ENCODE measurements at places on chromosomes 3 and 15. TPM values are rescaled to one million over a fixed set of nuclear protein-coding genes. Genes with fewer than 3 reads are reported as not detected.

Gene CPNE4
- not detected for total RNA-seq

Gene TM6SF1
- total RNA-seq = not detected

Gene WDR93
- 0.51 TPM for total RNA-seq

DNA sequence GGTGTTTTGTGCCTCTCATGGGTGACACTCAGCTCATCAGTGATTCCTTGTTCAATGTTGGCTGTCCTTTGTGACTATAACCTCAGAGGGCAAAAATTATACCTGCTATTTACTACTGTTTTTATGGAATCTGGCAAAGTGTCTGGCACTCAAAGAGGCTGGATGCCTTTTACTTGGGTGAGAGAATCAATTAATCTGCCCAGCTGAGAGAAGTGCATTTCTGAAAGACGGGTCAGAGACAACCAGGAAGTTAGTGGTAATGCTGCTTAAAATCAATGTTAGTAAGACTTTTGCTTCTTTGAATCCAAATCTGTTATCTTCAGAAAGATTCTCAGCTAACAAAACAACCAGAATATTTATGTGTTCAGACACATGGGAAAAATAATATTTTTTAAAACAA, 436.2 kb upstream of the SUCLG2 start:
- DNase-seq = no peak

GRCh38 chr3:115576325-115576875, 46.9 kb upstream of the GAP43 start:
- DNase-seq = no peak

DNA sequence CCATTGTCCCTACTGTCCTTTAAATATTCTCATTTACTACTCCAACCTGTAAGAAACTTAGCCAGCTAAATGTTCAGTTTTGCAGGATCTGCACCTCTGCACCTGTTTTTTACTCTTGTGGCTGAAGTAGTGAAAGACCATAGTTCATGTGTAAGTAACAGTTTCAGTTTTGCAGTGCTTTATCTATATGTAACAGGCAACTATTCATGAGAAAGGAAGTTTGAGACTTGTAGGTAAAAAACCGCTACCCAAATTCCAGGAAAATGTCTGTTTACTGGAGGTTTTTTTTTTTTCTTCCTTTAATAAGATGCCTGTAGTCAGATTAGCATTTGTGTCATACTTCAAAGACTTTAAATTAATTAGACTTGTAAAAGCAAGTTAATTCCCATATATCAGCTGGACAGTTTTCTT, 25.4 kb upstream of the MBNL1 start:
- DNase-seq = no peak

DNA sequence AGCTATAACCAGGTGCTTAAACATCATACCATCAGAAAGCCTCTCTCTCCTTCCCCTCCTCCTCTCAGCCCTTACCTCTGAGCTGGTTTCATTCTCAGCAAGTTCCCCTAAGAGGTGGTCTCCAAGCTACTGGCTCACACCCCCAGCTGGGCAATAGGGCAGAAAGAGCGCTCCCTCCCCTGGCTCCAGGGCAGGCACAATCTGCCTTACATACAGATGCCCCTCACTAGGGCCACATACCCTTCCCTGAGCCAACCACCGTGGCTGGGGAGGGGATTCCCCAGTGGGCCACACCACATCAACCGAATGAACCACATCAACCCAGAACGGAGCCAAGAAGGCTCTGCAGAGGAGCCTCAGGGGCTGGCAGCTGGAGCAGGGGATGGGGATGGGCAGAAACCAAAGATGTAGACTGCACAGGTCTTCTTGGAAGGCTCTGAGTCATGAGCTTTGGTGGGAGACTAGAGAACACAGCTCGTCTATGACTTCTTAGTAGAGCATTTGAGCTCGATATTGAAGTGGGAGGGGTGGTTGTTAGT, 4.6 kb upstream of the FBLN2 start:
- DNase-seq = no peak

- no peak for DNase-seq
Measured at GRCh38 chr3:107781253-107781652, 258.5 kb downstream of the BBX start.

DNA sequence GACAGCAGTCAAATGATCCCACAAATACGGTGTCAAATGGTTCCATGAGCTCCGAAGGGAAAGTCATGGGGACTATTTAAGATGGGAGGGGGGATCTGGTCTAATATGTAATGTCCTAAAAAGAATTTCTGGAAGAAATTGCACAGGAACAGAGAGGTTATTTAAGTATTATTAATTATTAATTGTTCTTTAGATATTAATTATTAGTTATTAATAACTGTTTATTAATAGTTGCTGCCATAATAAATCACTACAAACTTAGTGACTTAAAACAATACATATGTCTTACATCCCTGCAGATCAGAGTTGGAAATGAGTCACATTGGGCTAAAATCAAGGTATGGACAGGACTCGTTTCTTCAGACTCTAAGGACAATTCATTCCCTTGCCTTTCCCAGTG, 588.2 kb upstream of the NR2F2 start:
- DNase-seq = no peak

GRCh38 chr3:188037195-188037718, 116.7 kb upstream of the LPP start:
- DNase-seq = peak; percentile 52

- DNase-seq = no peak
Measured at GRCh38 chr15:63364399-63365272, 17.0 kb downstream of the CA12 start.

DNA sequence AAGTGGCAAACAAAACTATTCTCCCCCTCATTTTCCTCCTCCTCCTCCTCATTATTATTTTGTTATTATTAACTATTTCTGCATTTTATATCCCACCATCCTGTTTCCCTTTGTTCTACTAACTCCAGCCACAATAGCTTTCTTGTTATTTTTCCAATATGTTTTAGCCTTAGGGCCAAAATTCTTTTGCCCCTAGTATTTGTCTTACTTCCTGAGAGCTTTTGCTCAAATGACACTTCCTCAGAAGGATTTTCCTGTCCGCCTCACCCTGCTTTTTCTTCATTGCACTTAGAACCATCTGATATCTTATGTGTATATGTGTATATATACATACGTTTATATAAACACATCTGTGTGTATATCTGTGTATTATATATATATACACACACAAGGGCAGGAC, 32.7 kb upstream of the NUDT16 start:
- DNase-seq = no peak

DNA sequence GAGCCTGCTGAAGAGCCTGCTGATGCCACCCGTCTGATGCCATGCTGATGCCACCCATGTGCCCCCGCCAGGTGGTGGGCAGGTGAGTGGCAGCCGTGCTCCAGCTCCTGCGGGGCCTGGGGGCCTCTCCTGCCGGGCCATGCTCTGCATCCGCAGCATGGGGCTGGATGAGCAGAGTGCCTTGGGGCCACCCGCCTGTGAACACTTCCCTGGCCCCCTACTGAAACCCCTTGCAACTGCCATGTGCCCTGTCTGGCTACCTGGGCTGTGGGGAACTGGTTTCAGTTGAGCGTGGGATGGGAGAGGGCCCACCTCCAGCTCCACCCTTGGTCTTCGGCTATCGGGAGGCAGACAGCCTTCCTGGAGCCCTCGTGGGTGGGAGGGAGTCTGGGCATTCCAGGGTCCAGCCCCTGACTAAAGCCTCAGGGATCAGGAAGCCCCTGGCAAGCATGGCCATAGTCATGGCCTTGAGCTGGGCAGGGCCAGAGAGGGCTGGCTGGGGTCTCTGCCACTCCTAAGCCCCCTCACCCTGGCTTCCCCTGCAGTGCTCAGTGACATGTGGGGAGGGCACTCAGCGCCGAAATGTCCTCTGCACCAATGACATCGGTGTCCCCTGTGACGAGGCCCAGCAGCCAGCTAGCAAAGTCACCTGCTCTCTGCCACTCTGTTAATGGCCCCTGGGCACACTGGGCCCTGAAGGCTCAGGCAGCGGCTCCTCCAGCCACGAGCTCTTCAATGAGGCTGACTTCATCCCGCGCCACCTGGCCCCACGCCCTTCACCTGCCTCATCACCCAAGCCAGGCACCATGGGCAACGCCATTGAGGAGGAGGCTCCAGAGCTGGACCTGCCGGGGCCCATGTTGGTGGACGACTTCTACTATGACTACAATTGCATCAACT, 92.2 kb downstream of the TBC1D2B start:
- no peak for DNase-seq
